HT-29 (cell line): ENCODE measurements at places on chromosomes 1 and 21.

- DNase-seq = no peak
Measured at GRCh38 chr1:154265586-154265985, 6.8 kb upstream of the HAX1 start.

DNA sequence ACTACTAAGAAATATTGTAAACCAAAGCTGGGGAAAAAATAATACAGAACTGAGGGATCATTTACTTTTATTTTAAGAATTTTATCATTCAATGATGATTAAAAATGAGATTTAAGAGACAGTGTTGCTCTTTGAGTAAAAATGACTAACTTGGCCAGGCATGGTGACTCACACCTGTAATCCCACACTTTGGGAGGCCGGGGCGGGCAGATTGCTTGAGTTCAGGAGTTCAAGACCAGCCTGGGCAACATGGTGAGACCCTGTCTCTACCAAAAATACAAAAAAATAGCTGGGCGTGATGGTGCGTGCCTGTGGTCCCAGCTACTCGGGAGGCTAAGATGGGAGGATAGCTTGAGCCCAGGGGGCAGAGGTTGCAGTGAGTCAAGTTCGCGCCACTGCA is 21.8 kb upstream of the PLEKHO1 start:
- no peak for DNase-seq

DNA sequence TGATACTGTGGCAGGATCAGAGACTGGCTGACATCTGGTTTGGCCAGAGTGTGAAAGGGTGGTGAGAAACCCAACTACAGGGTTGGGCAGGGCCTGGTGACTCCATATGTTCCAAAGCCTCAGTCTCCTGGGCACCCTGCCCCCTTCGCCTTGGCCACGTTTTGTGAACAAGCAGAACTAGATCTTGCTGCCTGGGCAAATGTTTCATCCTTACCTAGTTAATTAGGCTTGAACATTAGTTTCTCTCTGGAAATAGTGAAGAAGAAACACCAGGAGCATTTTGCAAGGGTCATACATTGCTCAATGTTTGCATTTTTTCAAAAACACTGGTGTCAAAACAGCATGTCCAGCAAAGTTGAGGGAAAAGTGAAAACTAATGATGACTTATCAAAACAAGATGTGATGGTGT is 60.5 kb downstream of the MAP3K7CL start:
- no peak for DNase-seq

DNA sequence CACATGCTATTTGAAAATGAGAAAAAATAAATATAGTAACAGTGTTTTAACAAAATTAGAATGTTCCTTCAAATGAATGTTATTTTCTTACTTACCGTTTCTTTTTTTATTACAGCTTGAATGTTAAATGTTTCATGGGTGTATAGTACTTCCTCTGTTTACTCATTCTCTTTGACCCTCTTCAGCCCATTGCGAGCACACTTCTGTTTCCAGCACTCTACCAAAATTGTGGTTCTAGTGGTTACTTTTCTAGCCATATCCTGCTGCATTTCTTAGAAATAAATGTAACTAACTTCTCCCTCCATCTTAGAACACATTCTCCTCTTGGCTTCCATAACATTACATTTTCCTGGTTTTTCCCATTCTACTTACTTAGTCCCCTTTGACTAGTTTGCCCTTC is 190.0 kb upstream of the C1orf105 start:
- no peak for DNase-seq

DNA sequence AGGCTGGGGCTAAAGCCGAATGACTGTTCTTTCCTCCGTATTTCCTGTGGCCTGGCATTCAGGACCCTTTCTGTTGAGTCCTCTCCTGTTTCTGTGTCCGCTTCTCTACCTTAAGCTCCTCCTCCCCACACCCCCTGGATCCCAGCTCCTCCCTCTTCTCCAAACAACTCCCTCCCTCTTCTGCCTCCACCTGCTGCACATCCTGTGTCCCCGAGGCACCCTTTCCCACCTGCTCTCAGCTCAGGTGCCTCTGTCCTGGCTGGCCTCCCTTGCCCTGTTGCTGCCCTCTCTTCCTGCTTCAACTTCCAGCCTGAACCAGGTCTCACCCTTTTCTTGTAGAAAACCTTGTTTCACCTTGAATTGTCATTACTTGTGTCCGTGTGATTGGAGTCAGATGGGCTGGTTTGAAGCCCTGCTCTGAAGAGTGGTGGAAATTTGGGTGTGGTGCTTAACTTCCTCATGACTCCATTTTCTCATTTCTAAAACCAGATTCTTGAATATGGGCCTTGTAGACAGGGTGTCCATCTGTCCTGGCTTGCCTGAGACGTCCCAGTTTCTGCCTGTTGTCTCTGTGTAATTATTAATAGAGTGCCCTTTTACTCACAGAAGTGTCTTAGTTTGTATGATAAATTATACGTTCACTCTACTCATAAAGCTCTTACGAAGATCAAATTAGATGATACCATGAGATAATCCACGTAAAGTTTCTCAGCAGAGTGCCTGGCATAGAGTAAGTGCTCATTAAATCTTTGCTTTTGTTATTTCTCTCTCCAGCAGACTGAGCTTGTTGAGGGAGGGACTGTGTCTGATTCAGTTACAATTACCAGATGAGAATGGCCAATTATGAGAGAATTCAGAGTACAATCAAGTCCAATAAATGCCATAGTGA is 58.9 kb upstream of the TRABD2B start:
- DNase-seq = no peak

GRCh38 chr1:234965111-234965510 is 163.5 kb downstream of the TOMM20 start:
- no peak for DNase-seq

DNA sequence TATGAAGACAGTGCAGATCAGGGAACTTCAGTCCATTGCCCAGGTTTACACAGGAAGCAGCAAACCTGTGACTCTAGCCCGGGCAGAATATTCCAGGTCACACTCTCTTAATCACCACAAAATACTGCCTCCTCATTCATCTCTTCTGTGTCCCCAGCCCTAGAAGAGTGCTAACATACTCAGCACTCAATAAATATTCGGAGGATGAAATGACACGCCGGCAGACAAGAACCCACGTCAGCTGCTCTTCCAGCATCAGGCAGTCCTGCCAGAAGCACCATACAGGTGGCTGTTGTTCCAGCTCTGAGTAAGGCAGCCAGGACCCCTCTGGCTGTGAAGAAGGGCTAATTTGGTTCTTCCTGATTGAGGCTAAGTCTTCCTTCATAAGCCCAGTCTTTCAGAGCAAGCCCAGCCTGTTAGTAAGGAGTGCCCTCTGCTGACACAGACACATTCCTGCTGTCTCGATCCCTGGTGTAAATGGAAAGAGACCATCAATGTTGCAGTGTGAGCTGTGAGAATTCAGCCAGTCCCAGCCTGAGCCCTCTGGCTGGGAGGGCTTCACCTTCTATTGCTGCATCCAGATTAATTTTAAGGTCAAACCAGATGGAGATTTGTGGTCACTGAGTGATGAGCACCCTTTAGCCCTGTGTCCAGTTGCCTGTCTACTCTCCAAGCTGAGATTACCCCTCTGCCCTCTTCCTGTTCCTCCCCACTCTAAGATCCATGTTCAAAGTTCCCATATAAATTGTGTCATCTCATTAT is 45.0 kb upstream of the KIRREL1 start:
- DNase-seq = peak; percentile 63

GRCh38 chr1:55623311-55623710 is 408.1 kb upstream of the USP24 start:
- DNase-seq = no peak

- DNase-seq = no peak
Measured at GRCh38 chr21:29892379-29892778, 47.4 kb downstream of the GRIK1 start.

DNA sequence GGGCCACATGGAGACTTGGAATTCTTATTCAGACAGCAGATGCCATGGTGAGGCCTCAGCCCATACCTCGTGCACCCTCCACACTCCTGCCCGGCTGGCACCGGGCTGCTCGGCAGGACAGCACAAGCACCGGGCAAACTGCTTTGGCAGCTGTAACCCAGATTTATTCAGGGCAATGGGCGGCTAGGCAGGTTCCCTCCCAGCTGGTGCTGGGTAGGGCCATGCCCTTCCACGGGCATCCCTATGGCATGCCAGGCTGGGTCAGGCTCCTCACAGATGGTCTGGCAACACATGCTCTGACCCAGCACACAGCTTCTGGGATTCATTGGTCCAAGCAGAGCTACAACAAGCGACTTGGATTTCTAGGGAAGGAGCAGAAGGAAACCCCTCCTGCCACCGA is 53.4 kb downstream of the ATP1A1 start:
- no peak for DNase-seq

DNA sequence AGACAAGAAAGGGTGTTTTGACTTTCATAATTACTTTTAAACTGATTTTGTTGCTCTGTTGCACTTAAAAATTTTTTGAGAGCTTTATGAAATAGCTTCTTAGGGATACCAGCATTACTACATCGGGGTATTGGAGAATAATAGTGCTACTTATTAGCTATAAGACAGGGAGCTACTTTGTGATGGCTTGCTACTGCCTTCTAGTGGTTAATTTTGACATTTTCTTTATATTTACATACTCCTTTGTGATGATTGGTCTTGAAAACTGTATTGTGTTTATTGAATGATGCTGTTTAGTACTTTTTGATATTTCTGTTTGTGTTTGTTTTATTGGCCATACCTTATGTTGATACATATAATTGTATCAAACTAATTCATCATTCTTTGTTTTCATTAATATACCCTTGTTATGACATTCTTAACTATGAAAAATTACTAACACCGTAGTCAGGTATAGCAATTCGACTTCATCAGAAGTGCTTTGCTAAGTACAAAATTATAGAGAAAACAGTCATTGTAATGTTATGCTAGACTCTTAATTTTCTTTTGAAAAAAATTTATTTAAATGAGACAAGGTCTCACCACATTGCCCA is 85.5 kb downstream of the CLIC4 start:
- DNase-seq = peak; percentile 80

GRCh38 chr1:49389699-49390098 is 613.0 kb upstream of the BEND5 start:
- no peak for DNase-seq

GRCh38 chr21:46189959-46190490 is 5.8 kb upstream of the SPATC1L start:
- DNase-seq = no peak

- no peak for DNase-seq
Measured at GRCh38 chr1:227739636-227740035, 4.4 kb downstream of the SNAP47 start.

DNA sequence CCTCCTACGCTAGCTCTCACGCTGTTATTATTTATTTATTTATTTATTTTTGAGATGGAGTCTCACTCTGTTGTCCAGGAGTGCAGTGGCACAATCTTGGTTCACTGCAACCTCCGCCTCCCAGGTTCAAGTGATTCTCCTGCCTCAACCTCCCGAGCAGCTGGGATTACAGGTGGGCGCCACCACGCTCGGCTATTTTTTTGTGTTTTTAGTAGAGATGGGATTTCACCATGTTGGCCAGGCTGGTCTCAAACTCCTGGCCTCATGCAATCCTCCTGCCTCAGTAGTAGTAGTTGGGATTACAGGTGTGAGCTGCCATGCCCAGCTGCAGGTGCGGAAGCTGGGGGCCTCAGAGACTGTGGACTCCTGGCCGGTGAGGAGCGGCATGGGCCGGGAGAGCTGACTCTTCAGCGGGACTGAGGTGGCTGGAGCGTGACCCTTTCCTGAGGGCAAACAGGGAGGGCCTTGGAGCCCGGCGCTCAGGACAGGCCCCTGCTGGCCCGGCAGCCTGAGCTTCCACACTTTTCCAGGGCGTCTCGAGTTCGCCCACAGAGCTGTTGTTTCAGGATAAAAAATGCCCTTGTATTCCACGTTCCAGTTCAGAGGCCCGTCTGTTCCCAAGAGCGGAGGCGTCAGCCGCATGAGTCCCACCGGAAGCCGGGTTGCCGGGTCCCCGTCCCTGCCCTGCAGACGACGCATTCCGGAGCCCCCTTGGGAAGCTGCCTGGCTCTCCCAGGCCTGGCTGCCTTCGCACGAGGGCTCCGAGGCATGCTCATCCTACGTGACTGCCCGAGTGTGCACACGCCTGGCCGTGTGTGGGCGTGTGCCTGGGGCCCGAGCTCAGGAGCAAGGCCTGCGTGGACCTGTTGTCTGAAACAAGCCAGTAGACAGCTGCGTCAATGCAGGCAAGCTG is 126.2 kb downstream of the SIK1 start:
- no peak for DNase-seq
